NCI-H345 (cell line): ENCODE measurements at places on chromosomes 5 and 9.

DNA sequence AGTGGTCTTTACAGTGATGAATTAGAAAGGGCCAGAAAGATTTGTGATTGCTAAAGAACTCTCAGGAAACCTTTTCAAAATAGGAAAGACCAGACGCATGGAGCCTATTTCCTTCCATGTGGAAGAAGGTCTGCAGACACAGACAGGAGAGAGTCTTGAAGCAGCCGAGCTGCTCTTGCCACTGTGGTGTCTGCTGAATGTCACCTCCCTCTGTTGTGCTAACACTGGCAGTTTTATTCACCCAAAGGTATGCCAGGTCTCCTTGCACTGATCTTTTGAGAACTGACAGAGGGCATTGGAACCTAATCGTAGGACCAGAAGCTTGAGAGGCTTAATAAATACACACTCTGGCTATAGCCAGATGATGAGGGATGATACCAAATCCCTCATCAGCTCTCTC is 108.7 kb downstream of the SREK1 start:
- DNase-seq = no peak

DNA sequence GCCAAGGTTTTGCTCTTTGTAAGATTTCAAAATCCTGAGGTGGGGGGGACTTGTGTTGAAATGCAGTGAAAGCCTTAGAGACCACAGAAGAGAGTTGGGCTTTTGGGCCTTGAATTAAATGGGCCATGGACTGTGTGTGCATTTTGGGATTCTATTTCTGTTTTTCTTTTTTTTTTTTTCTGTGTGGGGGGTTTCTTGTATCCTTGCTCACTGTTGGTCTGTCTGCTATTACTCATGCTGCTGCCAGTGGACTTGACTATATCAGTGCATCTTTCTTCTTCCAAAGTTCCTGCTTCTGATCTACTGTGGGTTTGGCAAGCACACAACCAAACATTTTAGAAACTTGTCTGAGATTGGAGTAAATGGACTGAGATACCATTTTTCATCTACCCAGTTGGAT is 344.9 kb downstream of the ARL15 start:
- DNase-seq = no peak

DNA sequence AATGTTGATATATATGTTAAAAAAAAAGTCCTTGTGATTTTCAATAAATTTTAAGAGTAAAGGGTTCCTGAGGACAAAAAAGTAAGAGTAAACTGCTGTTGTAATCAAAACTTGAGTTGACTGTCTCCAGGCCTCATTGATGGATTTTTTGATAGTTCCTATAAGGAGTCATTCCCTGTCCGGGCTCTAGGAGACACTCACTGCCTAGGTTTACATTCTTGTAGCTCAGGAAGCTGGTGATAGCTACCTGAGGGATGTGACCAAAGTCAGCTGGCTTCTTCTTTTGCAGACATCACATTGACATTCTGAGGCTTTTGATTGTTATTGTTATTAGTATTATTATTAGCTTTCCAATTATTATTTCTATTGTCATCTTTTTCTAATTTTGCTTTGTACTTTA is 116.5 kb upstream of the FBXL7 start:
- DNase-seq = no peak

DNA sequence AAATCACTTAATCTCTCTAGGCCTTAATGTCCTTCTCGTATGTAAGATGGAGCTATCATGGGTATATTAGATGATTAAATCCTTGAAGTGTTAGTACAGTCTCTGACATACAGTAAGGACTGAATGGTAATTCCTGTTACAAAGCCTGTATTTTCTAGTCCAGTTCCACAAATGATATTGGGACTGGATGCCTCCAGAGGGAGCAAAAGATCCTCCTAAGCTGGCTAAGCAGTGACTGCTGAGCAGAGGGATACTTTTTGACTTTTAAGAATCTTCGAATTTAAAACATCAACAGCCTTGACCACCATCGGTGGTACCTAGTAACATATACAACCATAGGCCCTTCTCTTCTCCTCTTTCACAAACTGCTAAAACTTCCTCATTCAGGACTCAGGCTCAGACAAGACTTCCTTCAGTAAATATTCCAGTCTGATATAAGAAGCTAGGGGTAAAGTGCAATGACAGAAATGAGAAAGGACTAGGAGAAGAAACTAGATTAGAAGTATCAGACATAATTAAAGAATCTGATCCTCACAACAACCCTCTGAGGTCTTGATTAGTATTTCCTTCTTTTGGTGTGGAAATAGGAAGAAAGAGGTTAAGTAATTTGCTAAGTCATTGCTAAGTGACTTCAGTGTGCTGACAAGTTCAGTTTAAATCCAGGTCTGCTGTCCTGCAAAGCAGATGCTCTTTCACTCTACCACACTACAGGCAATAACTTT is 13.9 kb downstream of the PTAR1 start:
- no peak for DNase-seq

- no peak for DNase-seq
These were observed 4.0 kb upstream of the BARHL1 start for GRCh38 chr9:132578367-132578932.

GRCh38 chr9:34574571-34574970 is 15.0 kb downstream of the CNTFR start:
- no peak for DNase-seq

GRCh38 chr5:156481741-156482140 is 154.8 kb downstream of the SGCD start:
- no peak for DNase-seq

DNA sequence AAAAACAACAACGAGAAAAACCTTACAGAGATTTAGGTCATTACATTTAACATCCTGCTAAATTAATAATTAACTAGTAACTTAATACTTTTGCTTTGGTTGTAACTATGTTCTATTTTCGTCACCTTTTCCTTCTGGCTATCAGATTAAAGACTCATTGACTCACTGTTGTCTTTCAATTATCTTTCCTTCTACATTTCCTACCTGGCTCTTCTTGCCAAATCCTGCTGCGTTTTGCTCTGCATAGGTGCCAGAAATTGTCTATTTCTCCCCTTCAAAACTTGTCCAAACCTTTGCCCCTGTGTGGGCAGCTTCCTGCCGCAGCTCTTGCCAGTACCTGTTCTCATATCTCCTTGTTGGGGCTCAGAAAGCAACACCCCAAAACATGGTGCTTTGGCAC is 235.5 kb upstream of the ZNF608 start:
- no peak for DNase-seq

- DNase-seq = no peak
These were observed 126.7 kb downstream of the PPP2R2B start for GRCh38 chr5:146751781-146752401.

DNA sequence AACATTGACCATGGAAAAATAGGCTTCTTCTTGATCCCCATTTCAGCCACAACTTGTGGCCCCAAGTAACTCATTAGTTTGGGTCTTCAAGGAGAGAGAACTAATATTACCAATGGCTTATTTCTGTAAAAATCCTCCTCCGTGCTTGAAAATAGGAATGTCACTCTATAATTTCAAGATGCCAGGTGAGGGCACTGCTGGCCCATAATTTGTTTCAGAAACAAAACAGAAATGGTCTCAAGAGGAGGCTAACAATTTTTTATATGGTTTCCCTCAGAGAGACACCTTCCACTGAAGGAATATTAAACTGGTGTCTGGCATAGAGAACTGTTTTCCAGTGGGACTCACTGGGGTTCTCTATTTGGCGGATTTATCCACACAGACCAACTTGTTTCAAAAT is 437.0 kb upstream of the TRPC7 start:
- peak; percentile 64 for DNase-seq

DNA sequence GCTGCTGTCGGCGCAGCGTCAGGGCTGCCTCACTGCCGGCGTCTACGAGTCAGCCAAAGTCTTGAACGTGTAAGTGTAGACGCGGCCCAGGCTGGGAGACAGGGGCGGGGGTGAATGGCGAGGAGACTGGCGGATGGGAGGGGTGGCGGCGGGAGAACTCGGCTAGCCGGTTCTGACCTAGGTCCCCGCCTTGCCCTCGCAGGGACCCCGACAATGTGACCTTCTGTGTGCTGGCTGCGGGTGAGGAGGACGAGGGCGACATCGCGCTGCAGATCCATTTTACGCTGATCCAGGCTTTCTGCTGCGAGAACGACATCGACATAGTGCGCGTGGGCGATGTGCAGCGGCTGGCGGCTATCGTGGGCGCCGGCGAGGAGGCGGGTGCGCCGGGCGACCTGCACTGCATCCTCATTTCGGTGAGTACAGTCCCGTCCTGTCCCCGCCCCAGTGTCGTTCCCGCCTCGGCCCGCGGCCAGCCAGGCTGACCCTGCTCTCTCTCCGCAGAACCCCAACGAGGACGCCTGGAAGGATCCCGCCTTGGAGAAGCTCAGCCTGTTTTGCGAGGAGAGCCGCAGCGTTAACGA is 745 bp downstream of the GADD45G start:
- DNase-seq = peak; percentile 26

- DNase-seq = no peak
These were observed 24.1 kb upstream of the TRAF1 start for GRCh38 chr9:120950421-120951388.

GRCh38 chr5:31613651-31614050 is 25.3 kb upstream of the PDZD2 start:
- no peak for DNase-seq

DNA sequence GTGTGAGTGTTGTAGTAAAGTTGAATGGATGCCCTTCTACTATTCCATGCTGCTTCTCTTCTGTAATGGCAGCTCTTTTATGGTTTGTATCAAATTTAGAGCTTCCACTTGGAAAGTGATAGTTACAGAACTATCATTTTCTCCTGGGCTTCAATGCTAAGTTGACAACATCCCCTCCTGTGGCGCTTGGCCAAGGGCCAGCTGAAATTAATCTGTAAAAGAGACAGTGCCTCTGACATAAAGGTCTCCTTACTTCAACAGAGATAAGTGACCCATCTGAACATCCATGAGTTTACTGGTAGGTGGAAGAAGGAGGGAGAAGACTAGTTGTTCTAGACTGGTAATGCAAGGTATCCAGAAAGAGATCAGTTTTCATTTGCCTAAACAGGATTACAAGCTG is 39.7 kb downstream of the CHSY3 start:
- no peak for DNase-seq

- no peak for DNase-seq
These were observed 101.6 kb upstream of the SPRY4 start for GRCh38 chr5:142426129-142427014.

DNA sequence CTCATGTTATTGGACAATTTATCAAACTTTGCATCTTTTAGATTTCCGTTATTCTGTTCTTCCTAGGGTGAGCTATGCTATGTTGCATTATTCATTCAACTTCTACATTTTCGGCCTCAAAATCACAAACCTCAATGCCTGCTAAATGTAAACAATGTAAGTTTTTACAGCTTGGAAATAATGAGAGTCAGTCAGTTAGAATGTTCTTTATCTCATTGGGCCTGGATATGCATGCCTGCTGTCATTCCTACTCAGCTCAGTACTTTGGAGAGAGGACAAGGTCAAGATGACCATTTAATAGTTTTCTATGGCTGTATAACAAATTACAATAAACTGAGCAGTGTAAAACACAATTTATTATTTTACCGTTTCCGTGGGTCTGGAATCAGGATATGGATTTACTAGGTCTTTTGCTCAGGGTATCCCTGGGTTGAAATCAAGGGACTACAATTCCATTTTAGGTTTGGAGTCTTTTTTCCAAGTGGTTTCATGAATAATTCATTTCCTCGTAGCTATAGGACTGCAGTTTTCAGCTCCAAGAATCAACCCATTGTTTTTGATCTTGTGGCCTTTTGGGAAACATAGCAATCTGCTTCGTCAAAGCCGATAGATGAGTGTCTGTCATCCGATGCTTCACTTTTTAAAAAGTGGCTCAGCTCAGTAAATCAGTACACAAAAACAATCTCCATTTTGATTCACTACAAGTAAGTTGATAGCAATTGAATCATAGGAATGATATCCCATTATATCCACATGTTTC is 1143.2 kb upstream of the CDH6 start:
- no peak for DNase-seq

DNA sequence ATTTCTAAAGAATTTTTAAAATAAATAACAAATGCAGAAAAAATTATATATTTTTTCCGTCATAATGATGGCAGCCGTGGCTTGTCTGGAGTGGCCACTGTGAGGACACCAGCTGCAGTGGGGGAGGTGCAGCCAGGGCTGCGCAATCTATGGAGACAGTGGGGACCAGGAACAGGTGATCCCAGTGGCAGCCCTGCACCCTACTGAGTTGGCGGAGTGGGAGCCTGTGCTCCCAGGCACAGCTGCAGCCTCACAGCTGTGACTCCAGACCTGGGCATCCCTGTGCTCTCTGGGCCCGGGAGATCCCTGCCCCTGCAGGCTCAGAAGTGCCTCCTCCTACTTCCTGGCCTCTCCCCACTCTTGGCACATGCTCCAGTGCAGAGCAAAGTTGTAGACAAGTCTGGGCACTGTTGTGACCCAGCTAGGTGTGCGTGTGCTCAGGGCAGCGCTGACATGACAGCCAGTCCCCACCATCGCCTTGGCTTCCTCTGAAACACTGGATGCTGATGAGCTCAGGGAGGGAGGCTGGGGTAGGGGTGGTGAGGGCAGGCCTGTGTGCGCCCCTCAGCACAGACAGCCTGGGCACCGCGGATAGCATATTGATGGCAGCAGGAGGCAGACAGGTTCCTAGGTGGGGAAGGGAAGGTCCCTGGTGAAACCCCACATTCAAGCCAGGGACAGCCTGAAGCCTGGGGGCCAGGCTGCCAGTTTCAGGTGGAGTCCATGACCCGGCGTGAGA is 96.0 kb upstream of the PRR16 start:
- DNase-seq = no peak

GRCh38 chr9:130426883-130427282 is 17.9 kb upstream of the ASS1 start:
- DNase-seq = no peak

GRCh38 chr5:126961702-126962101 is 68.7 kb downstream of the MARCHF3 start:
- DNase-seq = peak; percentile 68

DNA sequence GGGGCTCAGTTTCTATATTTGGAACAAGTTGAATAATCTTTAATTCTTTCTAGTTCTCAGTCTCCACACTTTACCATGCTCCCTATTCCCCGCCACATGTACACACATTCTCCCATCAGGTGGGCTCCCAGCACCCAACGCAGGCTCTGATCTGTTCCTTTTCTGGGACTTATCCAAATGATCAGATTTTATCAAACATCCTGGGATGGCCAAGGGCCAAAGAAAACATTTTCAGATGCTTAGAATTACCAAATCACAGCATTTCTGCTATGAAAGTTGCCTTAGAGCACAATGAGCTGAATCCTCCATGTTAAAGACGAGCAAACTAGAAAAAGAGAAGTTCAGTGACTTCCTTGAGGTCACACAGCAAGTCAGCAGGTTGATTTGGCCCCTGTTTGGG is 153.4 kb downstream of the SEC61B start:
- DNase-seq = no peak

GRCh38 chr5:14417276-14417730 is 164.3 kb upstream of the OTULINL start:
- DNase-seq = no peak
